ENCODE measurements at places on chromosomes 3 and 15.

- DNase-seq, result no peak
Measured at GRCh38 chr3:45273681-45274515, 47.8 kb upstream of the TMEM158 start.

DNA sequence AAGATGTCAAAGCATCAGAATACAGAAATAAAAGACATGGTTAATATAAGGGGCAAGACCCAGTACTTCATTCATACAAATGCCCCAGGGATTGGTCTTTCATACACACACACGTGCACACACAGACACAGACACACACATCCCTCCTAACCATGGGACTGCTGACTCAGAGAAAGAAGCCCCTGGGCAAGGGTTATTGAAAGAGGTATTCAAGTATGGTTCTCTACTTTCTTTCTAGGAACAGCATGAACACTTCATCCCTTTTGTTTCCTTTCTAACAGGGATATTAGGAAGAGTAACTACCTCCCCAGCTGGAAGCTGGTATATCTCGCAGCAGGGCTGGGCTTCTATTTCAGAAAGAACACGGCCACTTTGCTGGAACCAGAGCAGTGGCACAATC is 33.2 kb upstream of the ZFAND6 start:
- DNase-seq, result no peak

GRCh38 chr3:9676785-9677184 is 26.8 kb upstream of the CPNE9 start:
- no peak for DNase-seq

GRCh38 chr15:94001255-94001801 is 230.0 kb upstream of the MCTP2 start:
- no peak for DNase-seq

DNA sequence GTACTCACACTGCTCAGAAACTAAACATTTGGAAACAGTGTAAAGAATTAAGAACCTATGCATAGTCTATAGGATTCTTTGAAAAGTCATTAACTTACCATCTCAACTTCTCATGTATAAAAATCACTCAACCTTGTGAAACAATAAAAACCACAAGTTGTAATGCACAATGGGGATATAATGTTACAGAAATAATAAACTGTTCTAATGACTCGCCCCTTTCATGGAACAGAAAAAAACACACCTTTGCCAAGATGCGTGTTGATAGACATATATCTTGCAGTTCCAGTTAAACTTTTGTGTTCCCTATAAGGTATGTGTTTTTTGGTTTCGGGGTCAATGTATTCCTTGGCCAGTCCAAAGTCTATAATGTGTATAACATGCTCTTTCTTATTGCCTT is 50.8 kb upstream of the PPIB start:
- DNase-seq, result no peak

- no peak for DNase-seq
Measured at GRCh38 chr3:176930942-176931341, 266.3 kb downstream of the TBL1XR1 start.

- DNase-seq, result no peak
Measured at GRCh38 chr3:72698154-72698917, 149.9 kb downstream of the SHQ1 start.

GRCh38 chr3:87260270-87260669 is 16.1 kb downstream of the POU1F1 start:
- DNase-seq, result no peak

GRCh38 chr3:99637368-99638111 is 854 bp upstream of the COL8A1 start:
- DNase-seq, result no peak

- DNase-seq, result no peak
Measured at GRCh38 chr15:62051166-62051565, 9.1 kb downstream of the VPS13C start.

GRCh38 chr3:155791190-155791589 is 14.9 kb downstream of the C3orf33 start:
- no peak for DNase-seq

- no peak for DNase-seq
Measured at GRCh38 chr3:18153571-18154173, 271.5 kb downstream of the SATB1 start.

GRCh38 chr15:79089331-79089889 is 1.2 kb downstream of the RASGRF1 start:
- DNase-seq, result no peak

DNA sequence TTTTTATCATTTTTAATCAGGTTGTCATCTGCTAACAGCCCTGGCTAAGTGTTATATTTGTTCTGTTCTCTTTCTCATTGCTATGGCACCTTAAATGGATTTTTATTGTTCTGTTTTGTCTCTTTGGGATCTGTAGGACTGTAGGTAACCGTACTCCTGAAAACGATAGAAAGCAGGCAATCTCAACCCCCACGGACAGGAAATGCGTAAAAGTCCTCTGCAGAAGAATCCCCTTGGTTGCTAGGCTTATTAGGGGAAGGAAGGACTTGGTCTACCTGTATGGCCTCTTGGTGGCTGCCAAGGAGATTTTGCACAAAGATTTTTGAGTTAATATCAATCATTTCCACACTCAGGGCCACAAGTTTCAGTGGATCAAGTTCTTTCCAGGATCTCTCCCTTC is 571.9 kb upstream of the ZNF385D start:
- no peak for DNase-seq

DNA sequence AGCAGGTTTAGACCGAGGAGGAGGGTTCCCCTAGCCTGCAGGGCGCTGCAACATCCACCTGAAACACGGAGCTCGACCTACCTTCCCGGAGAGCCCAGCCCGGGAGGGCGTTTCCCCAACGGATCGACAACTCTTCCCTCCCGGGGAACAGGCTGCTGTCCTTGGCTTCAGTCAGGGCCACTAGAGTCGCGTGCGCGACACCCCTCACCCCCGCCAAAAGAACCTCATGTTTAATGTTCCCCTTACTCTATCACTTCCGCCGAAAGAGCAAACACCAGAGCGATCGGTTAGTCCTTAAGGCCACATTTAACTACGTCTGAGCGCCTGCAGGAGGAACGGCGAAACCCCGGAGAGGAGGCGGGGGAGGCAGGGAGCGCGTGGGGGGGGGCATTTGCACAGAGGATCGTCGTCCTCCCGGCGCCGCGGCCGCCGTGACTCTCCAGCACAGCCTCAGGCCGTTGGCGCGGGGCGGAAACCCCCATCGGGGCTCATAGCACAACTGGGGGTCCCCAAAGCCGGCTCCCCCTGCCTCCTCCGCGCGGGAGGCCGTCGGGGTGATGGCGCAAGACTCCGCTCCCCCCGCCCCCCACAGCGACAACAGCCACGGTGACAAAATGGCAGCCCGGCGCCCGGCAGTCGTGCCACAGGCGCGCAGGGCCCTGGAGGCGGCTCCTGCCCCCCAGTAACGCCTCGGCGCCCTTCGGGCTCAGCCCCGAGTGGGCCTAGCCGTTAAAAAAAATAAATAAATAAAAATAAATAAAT is 3.2 kb downstream of the ANP32A start:
- DNase-seq, result peak; percentile 85

- DNase-seq, result no peak
Measured at GRCh38 chr3:4664412-4664811, 171.3 kb downstream of the ITPR1 start.

GRCh38 chr3:142808103-142808917 is 80.6 kb downstream of the PCOLCE2 start:
- no peak for DNase-seq

- no peak for DNase-seq
Measured at GRCh38 chr3:138440121-138440521, 5.7 kb downstream of the ESYT3 start.

DNA sequence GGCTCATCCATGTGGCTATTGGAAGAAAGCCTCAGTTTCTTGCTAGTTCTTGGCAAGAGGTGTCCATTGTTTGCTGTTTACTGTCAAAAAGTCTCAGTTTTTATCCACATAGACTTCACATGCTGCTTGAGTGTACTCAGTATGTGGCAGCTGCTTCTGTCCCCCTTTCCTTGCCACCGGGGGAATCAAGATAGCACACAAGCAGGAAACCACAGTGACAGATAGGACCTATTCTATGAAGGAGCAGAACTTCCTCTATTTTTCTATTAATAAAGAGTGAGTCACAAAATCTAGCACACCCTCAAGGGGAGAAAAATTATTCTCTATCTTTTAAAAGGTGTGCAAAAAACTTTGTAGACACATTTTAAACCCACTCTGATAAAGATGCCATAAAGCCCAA is 121.4 kb upstream of the GMNC start:
- no peak for DNase-seq

DNA sequence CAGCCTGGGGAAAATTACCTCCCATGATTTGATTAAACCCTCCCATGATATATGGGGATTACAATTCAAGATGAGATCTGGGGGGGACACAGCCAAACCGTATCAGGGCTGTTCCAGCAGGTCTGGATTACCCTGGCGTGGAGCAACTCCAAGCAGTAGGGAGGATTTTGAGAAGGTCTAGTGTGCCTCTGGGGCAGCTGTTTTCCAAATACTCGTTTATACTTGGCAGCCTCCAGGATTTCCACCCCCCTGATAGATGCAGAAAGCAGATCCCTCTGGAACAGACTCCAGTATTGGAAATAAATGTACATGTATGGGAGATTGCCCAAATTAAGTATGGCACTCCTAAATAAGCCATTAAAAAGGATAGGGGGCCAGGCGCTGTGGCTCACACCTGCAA is 7.7 kb upstream of the IRAK2 start:
- no peak for DNase-seq

- no peak for DNase-seq
Measured at GRCh38 chr3:88979760-88980159, 127.7 kb upstream of the EPHA3 start.

DNA sequence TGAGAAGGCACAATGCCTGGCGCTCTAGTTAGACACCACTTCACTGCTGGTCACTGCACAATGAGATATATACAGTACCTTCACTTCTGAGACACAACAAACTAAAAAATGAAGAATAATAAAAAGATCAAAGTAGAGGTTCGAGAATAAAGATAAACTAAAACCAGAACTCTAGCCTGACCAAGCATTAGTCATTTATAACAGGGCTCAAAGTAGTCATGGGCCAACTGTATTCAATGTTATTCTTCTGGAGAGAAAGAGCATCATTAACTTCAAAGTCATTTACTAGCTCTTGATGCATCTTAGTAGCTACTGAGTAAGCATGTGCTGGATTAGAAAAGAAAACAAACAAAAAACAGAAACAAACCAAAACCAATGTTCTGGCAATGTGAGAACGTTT is 145.2 kb downstream of the SSR3 start:
- DNase-seq, result no peak

- DNase-seq, result no peak
Measured at GRCh38 chr3:44416031-44417030, 61.1 kb downstream of the ZNF445 start.

- DNase-seq, result no peak
Measured at GRCh38 chr3:73955494-73956070, 330.8 kb upstream of the PDZRN3 start.

DNA sequence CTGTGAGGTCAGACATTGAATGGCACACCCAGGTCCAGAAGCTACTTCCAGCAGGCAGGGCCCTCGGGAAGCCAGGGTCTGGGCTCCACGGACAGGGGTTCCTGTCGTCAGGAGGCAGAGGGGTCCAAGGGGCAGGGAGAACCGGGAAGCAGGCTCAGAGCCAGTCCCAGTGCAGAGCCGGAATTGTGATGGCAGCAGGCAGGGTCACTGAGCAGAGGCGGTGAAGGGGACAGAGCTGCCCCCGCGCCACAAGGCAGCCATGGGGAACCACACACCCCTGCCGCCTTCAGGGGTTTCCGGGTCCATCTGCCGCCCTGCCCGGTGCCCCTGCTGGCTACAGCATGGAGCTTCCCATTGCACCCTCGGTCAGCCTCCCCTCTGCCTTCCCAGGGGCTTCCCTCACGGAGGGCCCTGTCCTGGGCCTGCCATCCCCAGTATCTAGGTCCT is 136.9 kb downstream of the NSMCE3 start:
- no peak for DNase-seq

DNA sequence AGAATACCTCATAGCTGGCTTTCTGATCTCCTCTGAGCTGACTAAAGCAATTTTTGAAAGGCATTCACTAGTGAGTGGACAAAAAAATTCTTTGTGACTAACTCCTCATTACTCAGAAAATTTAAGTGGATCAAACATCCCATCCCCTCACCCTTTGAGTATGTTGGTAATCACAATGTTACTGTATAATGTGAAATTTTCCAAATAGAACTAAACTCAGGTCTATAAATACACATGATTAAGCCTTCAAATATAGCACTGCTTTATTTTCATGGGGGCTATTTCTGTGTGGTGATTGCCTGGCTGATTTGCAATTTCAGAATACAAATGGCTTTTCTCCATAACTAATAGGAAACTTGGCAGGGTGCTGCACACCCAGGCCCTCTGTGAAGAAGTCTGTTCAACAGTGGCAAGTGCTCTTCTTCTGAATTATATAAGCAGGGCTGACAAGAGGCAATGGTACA is 45.9 kb upstream of the ACTC1 start:
- DNase-seq, result no peak

DNA sequence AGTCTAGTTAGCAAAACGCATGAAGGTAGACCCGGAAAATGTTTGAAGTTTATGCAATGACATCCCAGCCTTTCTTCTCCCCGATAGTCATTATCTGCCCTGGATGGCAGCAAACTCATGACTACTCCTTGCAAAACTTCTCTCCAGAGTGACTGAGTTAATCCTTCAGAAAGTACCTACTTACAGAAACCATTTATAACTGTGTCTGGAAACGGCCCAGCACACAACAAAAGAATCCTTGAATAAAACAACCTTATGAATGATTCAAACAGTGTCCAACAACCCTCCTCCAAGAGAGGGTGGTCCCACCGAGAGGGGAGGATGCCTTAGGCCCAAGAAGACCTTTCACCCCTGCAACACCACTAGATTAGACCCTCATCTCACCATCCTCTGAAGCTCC is 14.2 kb downstream of the ST8SIA2 start:
- no peak for DNase-seq

GRCh38 chr3:37532168-37532567 is 329.5 kb upstream of the CTDSPL start:
- DNase-seq, result no peak

- DNase-seq, result no peak
Measured at GRCh38 chr3:182936239-182936917, 44.0 kb downstream of the DCUN1D1 start.

DNA sequence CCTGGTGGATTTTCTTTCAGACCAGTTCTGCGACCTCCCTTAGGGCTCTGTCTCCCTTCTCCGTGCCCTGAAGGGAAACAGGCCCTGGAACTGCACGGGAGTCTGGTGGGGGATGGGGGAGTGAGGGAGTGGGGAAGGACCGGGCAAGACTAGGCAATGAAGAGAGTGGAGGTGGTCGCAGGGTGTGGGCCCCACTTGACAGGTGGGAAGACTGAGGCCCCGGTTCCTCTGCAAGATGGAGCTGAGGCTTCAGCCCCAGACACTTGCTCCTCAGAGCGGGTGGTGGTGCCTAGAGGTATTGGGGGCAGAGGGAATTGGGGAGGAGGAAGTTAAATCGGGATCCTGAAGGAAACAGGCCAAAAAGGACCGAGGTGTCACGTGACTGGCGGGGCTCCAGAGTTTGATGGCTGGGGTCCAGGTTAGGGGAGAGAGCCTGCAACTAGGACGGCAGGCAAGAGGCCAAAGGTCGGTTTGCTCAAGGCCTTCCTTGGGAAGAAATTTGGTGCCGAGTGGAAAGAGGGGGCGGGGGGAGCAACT is 597 bp upstream of the CAMK1 start:
- no peak for DNase-seq

Measured in natural killer cell treated with Interleukin-12 subunit alpha and Interleukin-12 subunit beta and Interleukin-15 and Interleukin-18, amount 100 ng/mL, for 72 hours (primary cell).